ENCODE measurements at places on chromosomes 5 and 9. TPM values are rescaled to one million over a fixed set of nuclear protein-coding genes. Genes with fewer than 3 reads are reported as not detected.

The SLC6A19 gene
- total RNA-seq: 0.73 TPM

The FABP6 gene
- not detected for total RNA-seq

The BTNL3 gene
- not detected for total RNA-seq

The SLC1A1 gene
- total RNA-seq: 23.1 TPM

The FOXD4 gene
- not detected for total RNA-seq

The SPINK13 gene
- not detected for total RNA-seq

The ERGIC1 gene
- 158 TPM for total RNA-seq

The SLC44A1 gene
- total RNA-seq: 54.1 TPM

The HTR4 gene
- total RNA-seq: not detected

The CAMK4 gene
- total RNA-seq: 2.7 TPM

All from left lobe of liver (tissue), 2 donors.